Calu3 (cell line): ENCODE measurements at places on chromosomes 6 and 20. TPM values are rescaled to one million over a fixed set of nuclear protein-coding genes. Genes with fewer than 3 reads are reported as not detected.

CBLN4 gene
- total RNA-seq: not detected in 2 replicates

TPX2 gene
- 157 and 179 TPM in 2 replicates for total RNA-seq

OR2J3 gene
- not detected in 2 replicates for total RNA-seq

NDRG3 gene
- 16.6 and 18.0 TPM in 2 replicates for total RNA-seq

TXLNB gene
- total RNA-seq: 0.07 TPM in 1 of 2 replicates, not detected in the other

B3GAT2 gene
- total RNA-seq: 0.09 and 0.10 TPM in 2 replicates

DNA sequence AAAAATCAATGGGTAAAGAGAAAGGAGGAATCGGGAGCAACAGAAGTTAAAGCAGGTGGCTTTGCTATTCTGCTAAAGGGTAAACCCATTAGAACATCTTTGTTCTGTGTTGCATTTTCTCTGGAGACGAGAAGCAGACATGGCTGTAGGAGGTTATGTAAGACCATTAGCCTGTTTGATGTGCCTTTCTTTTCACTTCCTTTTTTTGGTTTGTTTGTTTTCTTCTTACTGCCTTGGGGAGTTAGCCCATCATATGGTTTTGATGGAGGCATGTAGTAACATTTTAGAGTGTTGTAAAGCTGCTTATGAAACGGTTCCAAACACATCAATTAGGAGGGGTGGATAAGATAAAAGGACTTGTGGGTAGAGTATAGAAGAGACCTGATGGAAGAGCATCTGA lies 131.0 kb downstream of the DOK5 start:
- no peak overlapping the region for H3K27ac ChIP-seq
- H3K4me3 ChIP-seq: no peak overlapping the region
- peaks cover 11% of the 10 kb centered on the region for H3K27me3 ChIP-seq
- no peaks in the 10 kb centered on the region for H3K4me1 ChIP-seq
- no peak for DNase-seq

DNA sequence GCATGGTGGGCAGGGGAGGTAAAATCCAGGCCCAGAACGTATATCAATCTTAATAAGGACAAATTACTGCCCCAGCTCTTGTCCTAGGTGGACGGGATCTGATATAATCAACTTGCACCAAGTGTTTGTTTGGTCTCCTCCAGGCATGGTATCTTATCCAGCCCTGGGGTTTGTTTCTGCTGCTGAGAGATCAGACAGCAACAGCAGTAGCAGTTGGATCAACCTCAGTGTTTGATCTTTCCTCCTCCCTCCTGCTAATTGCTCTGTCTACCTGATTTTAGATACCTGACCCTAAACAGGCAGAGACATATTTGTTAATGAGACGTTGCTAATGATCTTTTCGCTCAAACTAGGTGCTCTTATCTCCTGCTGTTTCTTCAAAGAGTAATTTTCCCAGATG lies 100.4 kb upstream of the BACH2 start:
- no peak for DNase-seq
- H3K4me1 ChIP-seq: peaks cover 39% of the 10 kb centered on the region
- peaks cover 8% of the 10 kb centered on the region for H3K36me3 ChIP-seq
- H3K27ac ChIP-seq: peak overlapping the region; percentile 88
- no peak overlapping the region for H3K4me3 ChIP-seq
- no peaks in the 10 kb centered on the region for H3K27me3 ChIP-seq

- no peak for DNase-seq
- no peaks in the 10 kb centered on the region for H3K36me3 ChIP-seq
- H3K4me3 ChIP-seq: no peak overlapping the region
- no peak overlapping the region for H3K27ac ChIP-seq
Observed at GRCh38 chr6:67896476-67896875, 738.6 kb upstream of the ADGRB3 start.

DNA sequence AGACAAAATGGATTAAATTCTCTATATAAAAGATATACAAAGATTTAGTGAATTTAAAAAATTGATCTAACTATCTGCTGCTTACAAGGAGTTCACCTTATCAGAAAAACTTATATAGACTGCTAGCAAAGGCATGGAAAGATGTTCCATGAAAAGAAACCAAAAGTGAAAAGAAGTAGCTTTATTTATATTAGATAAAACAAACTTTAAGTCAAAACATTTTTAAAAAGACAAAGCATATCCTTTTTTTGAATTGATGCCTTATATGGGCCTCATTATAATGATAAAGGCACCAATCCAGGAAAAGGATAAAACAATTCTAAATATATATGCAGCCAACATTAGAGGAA lies 334.2 kb downstream of the MEI4 start:
- no peak overlapping the region for H3K4me3 ChIP-seq
- no peak overlapping the region for H3K27ac ChIP-seq
- no peaks in the 10 kb centered on the region for H3K4me1 ChIP-seq
- H3K36me3 ChIP-seq: no peaks in the 10 kb centered on the region
- no peak for DNase-seq

- no peaks in the 10 kb centered on the region for H3K27me3 ChIP-seq
- no peak overlapping the region for H3K4me3 ChIP-seq
- H3K36me3 ChIP-seq: no peaks in the 10 kb centered on the region
- H3K27ac ChIP-seq: no peak overlapping the region
Observed at GRCh38 chr6:105482921-105483320, 80.0 kb upstream of the PREP start.

DNA sequence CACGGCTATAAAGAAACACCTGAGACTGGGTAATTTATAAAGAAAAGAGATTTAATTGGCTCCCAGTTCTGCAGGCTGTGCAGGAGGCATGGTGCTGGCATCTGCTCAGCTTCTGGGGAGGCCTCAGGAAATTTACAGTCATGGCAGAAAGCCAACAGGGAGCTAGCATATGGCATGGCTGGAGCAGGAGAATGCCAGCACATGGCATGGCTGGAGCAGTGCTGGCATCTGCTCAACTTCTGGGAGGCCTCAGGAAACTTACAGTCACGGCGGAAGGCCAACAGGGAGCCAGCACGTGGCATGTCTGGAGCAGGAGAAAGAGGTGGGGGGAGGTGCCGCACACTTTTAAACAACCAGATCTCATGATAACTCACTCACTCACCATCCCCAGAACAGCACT lies 32.5 kb upstream of the DACT2 start:
- H3K4me1 ChIP-seq: no peaks in the 10 kb centered on the region
- no peak overlapping the region for H3K4me3 ChIP-seq
- no peak overlapping the region for H3K27ac ChIP-seq
- no peak for DNase-seq
- H3K36me3 ChIP-seq: no peaks in the 10 kb centered on the region

- H3K36me3 ChIP-seq: no peaks in the 10 kb centered on the region
- no peak overlapping the region for H3K4me3 ChIP-seq
- no peaks in the 10 kb centered on the region for H3K4me1 ChIP-seq
- no peak overlapping the region for H3K27ac ChIP-seq
Observed at GRCh38 chr6:95439741-95440140, 137.6 kb upstream of the MANEA start.

- peak overlapping the region; percentile 45 for H3K27ac ChIP-seq
- H3K4me3 ChIP-seq: no peak overlapping the region
Observed at GRCh38 chr6:116022841-116023445, 37.7 kb downstream of the FRK start.

- no peaks in the 10 kb centered on the region for H3K27me3 ChIP-seq
- no peaks in the 10 kb centered on the region for H3K4me1 ChIP-seq
- no peak overlapping the region for H3K4me3 ChIP-seq
- DNase-seq: no peak
- no peak overlapping the region for H3K27ac ChIP-seq
- peaks cover 31% of the 10 kb centered on the region for H3K36me3 ChIP-seq
Observed at GRCh38 chr20:56409521-56409920, 2.5 kb upstream of the CASS4 start.

- peaks cover 38% of the 10 kb centered on the region for H3K36me3 ChIP-seq
- DNase-seq: no peak
- peaks cover 35% of the 10 kb centered on the region for H3K4me1 ChIP-seq
Observed at GRCh38 chr20:50561379-50562078, 51.3 kb downstream of the PTPN1 start.

DNA sequence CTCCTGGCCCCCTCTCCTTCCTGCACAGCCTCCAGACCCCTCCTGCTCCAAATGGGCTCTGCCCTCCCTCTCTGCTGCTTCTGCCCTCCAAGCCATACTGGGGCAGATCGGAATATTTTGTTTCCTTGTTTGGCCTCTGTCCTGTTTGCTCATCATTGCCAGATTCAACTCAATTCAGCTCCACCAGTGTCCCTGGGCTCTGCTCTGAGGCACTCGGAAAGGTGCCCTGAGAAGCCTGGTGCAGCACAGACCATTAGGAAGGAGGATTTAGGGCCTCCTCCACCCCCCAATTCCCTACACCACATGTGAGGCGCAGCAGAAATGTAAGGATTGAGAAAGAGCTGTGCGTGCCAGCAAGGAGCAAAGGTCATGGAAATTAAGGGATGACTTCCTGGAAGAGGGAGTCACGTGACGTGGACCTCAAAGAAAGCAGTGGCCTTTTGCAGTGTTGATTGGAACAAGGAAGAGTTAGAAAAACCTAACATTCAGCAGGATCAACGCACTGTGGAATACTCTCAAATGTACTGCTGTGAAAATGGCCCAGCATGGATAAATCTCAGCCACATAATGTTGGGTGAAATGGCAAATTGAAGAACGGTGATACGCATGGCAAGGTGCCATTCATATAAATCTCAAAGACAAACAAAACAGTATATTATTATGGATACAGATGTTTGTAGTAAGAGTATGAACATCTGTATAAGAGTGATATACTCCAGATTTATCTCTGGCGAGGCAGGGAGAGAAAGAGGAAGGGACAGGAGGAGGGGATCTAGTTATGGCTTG lies 229.5 kb upstream of the RNF24 start:
- H3K27me3 ChIP-seq: peaks cover 74% of the 10 kb centered on the region
- H3K36me3 ChIP-seq: peaks cover 6% of the 10 kb centered on the region
- DNase-seq: peak; percentile 41
- H3K27ac ChIP-seq: peak overlapping the region; percentile 81

DNA sequence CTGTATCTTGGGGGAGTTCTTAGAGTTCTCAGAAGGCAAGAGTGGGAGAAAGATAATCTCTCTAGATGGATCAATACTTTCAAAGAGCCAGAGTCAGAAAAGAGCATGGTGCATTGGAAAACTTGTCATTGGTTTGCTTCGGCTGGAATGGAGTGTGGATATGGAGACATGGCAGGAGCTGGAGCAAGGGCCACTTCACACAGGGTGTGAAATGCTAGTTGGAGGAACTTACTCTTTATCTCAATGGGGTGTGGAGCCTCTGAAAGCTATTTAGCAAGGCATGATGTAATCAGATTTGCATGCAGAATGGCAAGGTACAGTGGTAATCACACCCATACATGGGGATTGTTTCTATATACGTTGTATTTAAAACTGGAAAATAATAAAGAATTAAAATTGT lies 31.5 kb upstream of the PAQR8 start:
- peaks cover 90% of the 10 kb centered on the region for H3K4me1 ChIP-seq
- no peak overlapping the region for H3K4me3 ChIP-seq
- no peaks in the 10 kb centered on the region for H3K36me3 ChIP-seq
- peak overlapping the region; percentile 89 for H3K27ac ChIP-seq
- H3K27me3 ChIP-seq: no peaks in the 10 kb centered on the region

DNA sequence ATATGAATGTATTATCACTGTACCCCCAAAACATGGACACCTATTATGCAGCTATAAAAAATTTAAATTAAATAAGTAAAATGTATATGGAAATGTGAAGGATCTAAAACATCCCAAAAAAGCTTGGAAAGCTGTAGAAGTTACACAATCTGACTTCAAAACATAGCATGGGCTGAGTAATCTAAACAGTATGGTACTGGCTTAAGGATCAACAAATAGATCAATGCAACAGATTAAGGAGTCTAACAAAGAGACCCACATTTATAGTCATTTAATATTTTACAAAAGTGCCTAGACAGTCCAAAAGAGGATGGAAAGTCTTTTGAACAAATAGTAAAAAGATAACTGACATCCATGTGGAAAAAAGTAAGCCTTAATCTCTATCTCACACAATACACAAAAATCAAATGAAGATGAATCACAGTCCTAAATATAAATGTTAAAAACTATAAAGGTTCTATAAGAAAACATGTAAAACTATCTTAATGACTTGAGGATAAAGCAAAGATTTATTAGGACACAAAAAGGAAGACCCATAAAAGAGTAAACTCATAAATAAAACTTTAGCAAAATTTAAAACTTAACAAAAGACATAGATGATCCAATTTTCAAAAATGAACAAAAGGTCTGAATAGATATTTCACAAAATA lies 46.8 kb downstream of the RANBP9 start:
- no peak overlapping the region for H3K4me3 ChIP-seq
- no peak overlapping the region for H3K27ac ChIP-seq
- DNase-seq: no peak
- H3K36me3 ChIP-seq: no peaks in the 10 kb centered on the region

- no peak overlapping the region for H3K4me3 ChIP-seq
- no peak for DNase-seq
- no peaks in the 10 kb centered on the region for H3K4me1 ChIP-seq
- no peaks in the 10 kb centered on the region for H3K36me3 ChIP-seq
- peaks cover 8% of the 10 kb centered on the region for H3K27me3 ChIP-seq
Observed at GRCh38 chr6:71091167-71091566, 134.3 kb upstream of the B3GAT2 start.

DNA sequence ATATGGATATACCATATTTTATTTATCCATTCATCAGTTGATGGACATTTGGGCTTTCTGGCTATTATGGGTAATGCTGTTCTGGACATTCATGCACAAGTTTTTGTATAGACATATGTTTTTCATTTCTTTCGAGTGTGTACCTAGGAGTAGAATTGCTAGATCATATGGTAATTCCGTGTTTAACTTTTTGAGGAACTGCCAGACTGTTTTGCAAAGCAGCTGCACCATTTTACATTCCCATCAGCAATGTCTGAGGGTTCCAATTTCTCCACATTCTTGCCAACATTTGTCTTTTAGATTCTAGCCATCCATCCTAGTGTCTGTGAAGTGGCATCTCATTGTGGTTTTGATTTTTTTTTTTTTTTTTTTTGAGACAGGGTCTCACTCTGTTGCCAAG lies 20.8 kb downstream of the SRC start:
- H3K27me3 ChIP-seq: no peaks in the 10 kb centered on the region
- peaks cover 49% of the 10 kb centered on the region for H3K36me3 ChIP-seq
- peak overlapping the region; percentile 11 for H3K27ac ChIP-seq
- peaks cover 17% of the 10 kb centered on the region for H3K4me1 ChIP-seq
- no peak overlapping the region for H3K4me3 ChIP-seq
- DNase-seq: no peak
